ENCODE measurements at places on chromosomes 5 and 9.

- peak; percentile 3 for DNase-seq
Measured at GRCh38 chr5:103849934-103850333, 287.3 kb upstream of the NUDT12 start.

GRCh38 chr5:141941307-141941706 is 16.7 kb downstream of the PCDH12 start:
- DNase-seq = no peak

DNA sequence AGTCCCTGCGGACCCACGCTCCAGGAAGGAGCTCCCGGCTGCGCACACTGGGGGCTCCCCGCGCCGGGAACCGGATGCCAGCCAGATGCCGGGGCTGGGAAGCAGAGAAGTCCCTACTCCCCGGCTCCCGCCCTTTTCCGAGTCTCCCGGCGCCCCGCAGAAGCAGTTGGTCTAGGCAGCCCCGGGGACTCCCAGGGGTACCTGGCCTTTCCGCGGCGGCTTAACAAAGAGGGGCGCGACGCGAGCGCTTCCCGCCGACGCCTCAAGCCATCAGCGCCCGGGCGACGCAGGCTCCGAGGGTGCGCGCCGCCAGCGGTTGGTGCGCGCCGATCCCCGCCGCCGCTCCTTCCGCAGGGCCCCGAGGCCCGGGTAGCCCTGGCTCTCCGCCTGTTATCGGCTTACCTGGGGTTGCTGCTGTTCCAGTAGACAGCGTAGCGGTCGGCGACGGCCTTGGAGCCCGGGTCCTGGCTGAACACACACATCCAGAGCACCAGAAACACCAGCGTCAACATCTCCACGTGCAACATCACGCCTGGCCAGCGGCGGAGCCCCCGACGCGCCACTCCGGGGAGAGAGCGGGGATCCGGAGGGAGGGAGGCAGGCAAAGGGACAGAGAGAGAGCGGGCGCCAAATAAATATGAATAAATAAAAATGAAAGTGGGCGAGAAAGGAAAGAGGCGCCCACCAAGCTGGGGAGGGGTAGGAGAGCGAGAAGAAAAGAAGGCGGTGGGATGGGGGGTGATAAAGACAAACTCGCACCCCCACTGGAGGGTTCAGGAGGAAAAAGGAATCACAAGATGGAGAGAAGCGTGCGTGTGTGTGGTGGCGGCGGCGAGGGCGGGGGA is 428 bp downstream of the EFNA5 start:
- no peak for DNase-seq

- DNase-seq = no peak
Measured at GRCh38 chr9:120767451-120767850, 25.8 kb downstream of the FBXW2 start.

- no peak for DNase-seq
Measured at GRCh38 chr5:31346896-31347551, 153.5 kb downstream of the CDH6 start.

DNA sequence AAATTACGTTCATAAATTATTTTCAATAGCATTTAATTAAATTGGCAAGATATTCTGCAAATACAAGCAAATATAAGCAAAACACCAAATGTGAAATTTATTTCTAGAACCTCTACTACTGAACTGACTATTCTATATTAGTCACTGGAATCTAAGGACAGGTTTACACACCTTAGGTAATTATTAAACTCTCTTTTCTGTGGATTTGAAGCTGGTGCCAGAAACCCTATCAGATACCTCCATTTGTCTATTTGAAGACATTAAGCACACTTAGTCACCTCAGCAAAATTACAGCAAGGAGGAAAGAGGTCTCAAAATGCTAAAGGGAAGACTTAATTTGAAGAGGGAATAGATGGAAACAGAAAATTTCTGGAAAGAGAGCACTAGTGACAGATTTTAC is 83.4 kb downstream of the CPLANE1 start:
- no peak for DNase-seq

- DNase-seq = no peak
Measured at GRCh38 chr5:111930905-111931461, 174.0 kb upstream of the NREP start.

GRCh38 chr5:22757776-22758175 is 95.4 kb downstream of the CDH12 start:
- no peak for DNase-seq

- DNase-seq = no peak
Measured at GRCh38 chr5:51389288-51389576, 6.0 kb downstream of the ISL1 start.

DNA sequence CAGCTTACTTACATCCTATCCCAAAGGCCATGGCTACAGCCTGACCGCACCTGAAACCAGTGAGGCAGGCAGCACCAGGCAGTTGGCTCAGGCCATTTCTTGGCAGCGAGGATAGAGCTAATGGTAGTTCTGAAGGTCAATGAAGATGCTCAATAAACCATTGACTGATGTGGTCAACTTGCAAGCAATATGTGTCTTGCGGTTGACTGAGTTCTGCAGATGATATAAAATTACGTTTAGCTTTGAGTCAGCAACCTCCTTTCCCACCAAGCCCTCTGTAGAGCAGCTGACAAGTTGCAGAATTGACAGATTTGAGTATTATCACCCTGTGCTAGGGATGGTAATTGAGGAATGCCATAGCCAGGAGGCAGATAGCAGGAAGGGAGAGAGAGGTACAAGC is 189.0 kb upstream of the PUM3 start:
- no peak for DNase-seq

GRCh38 chr5:55141945-55142690 is 17.9 kb upstream of the GPX8 start:
- DNase-seq = no peak

DNA sequence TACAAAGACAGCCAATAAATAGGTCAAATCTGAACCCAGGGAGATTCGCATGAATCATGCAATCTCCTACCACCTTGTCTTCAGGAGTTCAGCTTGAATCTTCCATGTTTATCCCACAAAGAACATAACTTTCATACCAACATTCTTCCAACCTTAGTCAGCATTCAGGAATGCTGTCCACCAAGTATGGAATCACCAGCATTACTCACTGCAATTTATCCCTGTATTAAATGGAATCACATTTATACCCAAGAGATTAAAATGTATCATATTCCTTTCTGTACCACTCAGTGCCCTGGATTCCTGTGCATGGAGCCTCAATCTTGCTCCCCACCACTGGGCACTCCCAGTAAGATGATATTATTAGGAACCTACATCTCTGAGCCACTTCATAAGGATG is 162.6 kb downstream of the GLIS3 start:
- DNase-seq = peak; percentile 65

DNA sequence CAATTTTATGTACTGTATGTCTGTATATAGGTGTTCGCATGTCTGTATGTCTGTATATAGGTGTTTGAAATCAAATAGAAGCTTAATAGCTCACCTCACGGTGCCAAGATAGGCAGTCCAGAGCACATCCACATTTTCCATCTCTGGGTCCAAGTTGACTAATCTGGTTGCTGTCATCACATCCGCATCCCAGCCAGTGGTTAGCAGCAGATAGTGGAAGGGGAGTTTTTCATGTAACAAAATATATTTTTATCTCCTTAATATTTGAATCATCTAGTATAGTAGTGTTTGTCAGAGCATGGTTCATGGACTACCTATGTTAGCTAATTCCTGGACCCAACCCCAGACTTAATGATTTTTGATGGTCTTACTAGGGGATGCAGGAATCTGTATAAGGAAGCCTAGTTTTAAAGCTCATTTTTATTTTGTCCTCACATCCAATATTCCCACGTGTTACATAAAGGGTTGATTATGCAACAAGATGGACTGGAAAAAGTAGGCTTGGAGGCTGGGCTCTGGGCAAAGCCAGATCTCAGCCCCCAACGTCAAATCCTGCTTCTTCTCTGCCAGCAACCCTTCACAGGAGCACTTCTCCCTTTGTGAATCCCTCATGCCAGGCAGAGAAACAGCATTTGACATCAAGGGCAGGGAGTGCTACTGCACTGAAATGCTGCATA is 219.7 kb downstream of the ZSWIM6 start:
- no peak for DNase-seq

DNA sequence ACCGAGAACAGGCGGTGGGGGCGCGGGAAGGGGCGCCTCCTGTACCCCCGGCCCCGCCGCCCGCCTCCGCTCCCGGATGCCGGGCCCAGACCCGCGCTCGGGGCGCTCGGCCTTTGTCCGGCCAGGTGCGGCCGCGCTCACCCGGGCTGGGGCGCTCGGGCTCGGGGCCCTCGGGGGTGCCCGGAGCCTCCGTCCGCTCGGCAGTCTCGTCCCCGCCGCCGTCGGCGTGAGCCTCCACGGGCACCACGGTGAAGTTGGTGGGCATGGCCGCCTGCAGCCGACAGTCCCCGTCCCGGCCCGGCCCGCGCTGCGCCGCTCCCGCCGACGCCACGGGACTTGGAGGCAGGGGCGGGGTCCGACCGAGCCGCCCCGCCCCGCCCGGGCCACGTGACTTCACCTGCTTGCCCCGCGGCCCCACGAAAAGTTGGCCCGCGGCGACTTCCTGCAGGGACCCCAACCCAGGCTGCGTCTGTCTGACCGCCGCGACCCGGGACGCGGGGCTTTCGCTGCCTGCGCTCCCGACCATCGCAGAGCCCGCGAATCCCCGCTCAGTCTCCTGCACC is at the start of gene SLC12A7:
Gene SLC12A7, minus strand, starts transcription at position 337 of the 563 bp plus-strand sequence. Its CDS starts 72 bp downstream, at position 265.
- peak; percentile 18 for DNase-seq

DNA sequence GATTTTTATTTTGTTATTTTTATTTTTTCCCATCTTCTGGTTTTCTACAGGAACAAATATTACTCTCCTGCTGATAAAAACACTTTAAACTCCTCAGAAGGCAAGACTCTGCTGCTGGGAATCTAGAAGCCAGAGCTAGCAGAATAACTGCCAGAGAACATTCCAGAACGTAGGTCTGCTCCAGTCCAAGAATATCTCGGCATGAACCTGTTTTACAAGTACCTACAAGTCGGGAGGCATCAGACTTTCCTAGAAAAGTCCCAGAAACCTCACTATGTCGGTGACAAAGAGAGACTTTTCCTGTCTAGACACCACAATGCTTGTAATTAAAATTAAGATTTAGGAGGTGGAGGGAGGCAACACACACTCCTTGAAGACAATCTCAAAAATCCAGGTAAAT is 41.4 kb downstream of the FABP6 start:
- DNase-seq = no peak

DNA sequence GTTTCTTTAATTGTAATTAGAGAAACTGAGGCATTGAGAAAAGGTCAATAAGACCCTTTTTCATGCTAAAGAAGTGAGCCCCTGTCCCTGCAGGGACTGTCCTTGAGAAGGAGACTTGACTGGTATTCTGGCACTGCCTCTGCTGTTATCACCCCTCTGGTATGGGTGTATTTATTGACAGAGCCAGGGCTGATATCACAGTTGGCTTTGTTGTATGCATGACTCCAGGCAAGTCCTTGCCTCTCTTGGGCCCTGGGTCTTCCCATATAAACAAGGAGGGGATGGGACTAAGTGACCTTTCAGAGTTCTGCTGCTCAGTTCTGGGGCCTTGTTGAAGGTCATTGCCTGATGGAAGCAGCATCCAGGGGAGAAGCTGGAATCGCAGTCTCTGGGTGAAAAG is 71.8 kb upstream of the PPARGC1B start:
- no peak for DNase-seq

GRCh38 chr9:87354147-87354546 is 143.5 kb upstream of the DAPK1 start:
- no peak for DNase-seq

All from NCI-H460 (cell line).